Islet precursor cell (in vitro differentiated cells): ENCODE measurements at places on chromosomes 7 and 10.
A peak's percentile ranks its signal among the peaks of the same experiment; 100 is the strongest.

DNA sequence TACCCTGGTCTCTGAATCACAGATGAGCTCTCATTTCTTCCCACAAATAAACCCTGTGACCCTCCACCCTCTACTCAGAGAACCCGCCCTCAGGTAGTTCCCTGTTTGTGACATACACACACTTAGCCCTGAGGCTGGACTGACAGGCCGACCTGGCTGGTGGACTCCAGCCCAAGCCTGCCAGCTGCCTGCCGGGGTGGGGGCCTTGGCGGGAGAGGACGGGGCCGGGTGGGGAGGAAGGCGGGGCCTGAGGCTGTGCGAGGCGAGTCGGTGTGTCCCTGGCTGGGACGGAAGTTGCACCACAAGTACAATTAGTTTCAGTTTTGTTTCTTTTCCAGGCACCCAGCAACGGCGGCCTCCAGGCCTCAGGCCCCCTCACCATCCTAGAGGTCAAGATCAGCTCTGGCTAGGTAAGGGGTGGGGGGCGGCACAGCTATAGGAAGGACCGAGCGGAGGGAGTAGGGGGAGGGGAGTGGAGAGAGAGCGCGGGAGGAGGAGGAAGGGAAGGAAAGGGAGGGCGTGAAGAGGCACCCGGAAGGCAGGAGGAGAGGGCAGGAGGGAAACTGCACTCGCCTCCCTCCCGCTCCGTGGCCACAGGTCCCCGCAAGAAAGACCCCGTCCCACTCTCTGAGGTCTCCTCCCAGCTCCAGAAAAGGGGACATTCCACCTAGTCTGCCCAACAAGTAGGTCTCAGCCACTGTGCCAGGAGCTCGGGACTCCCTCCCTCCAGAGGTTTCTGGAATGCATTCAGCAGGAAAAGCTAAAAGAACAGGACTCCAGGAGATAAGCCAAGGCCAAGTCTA is at the start of gene TRIM56:
Gene TRIM56, plus strand, starts transcription at position 320 of the 803 bp plus-strand sequence. CDS start 1,832 bp downstream, outside the sequence.
- peak; percentile 99 for DNase-seq

- DNase-seq, result no peak
These were observed 211.9 kb upstream of the GRM3 start for GRCh38 chr7:86431761-86432160.

DNA sequence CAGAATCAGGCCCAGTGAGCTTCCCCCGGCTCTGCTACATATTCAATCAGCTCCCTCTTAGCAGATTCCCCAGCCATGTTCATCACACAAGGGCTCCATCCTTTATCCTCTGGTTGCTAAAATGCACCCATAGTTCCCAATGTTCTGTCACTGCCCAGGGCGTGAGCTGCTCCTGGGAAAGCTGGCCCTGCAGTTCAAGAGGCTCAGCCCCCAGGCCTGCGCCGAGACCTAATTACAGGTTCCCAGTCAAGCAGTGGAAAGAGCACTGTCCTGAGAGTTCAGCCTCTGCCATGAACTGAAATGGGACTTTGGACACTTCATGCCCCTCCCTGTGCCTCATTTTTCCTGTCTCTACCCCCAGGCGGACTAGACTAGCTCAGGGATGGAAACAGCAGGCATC is 75.6 kb downstream of the GPR26 start:
- DNase-seq, result peak; percentile 57

DNA sequence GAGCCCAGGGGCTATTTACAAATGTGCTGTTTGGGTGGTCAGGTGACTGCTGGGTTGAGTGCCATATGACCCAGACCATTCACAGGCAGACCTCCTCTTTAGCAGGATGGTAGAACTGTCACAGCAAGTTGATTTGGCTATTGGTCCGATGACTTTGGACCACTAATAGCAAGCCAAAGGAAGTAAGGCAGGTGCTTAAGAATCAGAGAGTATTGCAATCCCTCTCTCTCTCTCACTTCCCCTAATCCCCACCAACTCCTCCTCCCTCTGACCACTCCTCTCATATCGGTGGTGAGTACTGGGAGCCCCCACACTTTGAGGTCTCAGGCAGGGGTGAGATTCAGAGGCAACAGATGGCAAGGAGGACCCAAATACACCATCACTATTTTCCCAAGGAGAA is 165.3 kb downstream of the TRIL start:
- no peak for DNase-seq

DNA sequence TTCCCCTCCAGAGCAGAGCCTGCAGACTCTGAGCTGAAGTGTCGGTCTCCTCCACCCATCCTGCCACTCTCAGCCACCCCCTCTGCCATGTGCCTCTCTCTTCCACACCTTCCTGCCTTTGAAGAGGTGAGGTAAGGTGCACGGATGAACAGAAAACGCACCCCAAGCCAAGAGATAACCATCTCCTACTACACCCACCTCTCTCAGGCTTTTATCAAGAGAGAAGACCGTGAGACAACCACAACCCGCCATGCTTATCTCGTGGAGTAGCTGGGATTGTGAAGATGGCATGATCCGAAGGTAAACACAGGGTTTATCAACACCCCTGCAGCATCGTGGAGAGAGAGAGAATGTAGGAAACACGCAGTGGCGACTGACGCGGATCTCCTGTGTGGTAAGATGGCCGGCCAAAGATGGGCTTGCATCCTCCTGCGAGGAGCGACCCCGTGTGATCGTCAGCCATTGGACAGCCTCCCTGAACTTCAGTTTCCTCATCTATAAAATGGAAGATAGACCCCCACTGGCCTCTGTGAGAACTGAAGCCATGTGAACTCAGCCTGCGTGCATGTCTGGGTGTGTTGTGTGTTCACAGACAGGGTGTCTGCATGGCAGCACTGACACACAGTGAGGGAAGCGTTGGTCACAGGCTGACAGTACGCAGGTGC is 219.0 kb downstream of the DIP2C start:
- DNase-seq, result no peak

DNA sequence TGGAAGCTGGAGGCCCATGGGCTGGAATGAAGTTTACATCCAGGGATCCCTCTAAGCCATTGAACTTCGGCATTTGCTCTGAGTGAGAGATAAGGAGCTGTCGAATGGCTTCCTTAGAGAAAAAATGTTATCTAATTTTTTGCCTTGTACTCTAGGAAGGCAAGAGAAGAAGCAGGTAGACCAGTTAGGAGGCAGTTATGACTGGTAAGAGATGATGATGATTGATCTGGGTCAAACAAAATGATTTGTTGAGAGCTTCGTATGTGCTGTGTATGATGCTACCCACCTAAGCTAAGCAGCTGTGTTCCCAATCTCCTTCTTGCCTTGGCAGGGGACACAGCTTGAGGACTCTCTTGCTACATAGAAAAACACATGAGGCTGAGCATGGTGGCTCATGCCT is 370.2 kb downstream of the LRMDA start:
- DNase-seq, result no peak

DNA sequence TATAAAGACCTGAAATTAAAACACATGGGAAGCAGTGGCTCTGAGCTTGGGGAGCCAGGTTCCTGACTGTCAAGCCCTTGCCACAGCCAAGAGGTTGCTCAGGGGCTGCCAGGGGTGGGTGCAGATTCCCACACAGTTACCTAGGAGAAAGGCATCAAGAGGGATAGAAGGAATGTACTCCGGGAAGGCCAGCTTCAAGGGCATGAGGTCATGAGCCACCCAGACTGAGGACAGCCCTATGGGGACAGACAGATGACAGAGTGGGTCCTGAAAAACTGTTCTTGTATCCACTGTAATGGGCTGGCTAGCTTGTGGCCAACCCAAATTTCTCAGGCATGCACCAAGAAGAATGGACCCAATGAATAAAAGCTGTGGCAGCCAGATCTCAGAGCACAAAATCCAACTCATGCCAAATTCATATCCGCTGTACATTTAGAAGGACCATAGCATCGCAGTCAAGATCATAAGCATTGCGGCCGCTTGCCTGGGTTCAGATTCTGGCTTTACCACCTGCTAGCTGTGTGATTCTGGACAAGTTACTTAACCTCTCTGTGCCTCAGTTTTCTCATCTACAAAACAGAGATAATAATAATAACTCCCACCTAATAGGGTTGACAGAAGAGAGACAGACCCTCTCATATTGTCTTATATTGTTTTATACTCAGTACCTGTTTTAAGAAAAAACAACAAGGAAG is 44.9 kb upstream of the KCNMA1 start:
- DNase-seq, result no peak

DNA sequence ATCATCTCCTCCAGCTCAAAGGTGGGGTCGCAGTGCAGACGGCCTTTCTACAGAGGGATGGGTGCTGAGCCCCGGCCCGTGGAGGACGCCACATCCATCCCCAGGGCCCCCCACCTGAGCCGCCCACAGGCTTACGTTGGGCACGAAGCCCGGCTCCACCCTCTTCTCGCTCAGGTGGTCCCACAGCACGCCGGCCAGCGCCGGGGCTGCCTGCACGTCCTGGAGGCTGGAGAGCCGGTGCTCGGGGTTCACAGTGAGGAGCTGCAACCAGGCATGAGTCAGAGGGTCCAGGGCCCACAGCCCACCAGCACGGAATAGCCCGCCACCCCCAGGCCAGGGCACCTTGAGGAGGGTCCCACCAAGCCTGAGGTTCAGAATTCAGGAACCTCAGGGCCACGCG is 36.0 kb downstream of the DPYSL4 start:
- no peak for DNase-seq

- peak; percentile 72 for DNase-seq
These were observed 39.4 kb downstream of the PLXNA4 start for GRCh38 chr7:132536654-132537395.

- DNase-seq, result no peak
These were observed 282.3 kb downstream of the KLF6 start for GRCh38 chr10:3502673-3503072.

DNA sequence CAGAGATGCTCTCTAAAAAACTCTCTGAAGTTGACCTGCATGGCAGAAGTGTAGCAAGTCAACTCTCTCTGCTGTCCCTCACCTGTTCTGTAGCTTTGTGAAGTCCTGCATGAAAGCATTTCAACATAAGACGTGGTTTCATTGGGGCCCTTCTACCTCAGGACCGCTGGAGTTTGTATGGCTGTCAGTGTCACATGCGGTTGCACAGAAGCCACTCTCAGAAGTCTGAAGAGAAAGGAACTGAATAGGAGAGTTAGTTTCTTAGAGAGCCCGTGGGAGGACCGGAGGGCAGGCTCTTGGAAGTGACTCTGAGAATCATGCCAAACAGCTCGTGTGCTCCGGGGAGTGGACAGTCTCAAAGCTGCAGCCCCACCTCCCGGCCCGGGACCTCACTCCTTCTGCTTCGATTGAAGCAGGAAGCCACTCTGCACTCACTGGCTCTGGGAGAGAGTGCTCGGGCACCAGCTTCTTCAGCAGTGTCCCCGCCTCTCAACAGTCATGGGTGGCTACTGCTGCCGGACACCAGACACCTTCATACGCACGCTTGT is 486.7 kb downstream of the SDK1 start:
- no peak for DNase-seq

DNA sequence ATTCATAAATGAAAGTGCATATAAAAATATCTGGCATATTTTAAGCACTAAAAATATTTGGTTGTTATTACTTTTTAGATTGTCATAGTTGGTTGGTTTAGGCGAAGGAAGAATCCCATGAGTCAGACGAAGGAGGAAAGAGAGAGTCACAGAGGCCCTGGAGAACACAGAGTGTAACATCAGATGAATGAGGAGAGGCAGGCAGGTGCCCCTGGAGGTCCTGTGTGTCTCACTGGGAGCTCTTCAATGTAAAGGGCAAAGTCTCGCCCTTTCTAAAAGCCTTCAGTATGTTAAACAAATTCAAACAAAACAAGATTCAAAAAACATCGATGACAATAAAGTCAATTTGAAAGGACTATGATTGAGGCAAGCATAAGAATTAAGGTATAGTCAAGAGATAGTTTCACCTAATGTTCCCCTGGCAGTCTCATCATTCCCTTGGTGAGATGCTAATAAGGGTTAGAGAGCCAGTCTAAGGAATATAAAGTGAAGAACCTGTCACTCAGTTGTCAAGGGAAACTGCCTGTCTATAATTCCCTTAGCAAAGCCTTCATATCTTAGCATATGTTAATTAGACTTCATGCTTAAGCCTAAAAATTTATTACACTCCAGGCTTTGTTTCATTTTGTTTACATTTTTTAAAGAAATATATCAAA is 194.3 kb downstream of the TPK1 start:
- no peak for DNase-seq

- DNase-seq, result peak; percentile 31
These were observed 129.2 kb upstream of the UNC5B start for GRCh38 chr10:71082960-71083715.

DNA sequence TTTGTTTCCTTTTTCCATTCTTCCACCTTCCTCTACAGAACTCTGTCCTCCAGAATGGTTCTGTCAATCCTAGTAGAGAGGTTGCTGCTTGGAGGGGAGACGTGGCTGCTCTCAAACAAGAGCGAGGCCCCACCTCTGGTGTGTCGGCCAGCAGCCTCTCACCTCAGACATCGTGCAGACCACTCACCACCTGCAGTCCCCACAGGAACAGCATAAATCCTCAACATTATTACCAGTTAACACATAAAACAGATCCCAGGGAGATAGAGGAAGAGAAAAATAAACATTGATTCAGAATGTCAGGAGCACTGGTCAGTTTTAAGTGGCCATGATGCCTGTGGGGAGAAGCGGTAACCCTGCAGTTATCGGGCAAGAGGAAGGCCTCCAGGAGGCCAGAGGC is 485.9 kb upstream of the DPP6 start:
- DNase-seq, result no peak

- peak; percentile 12 for DNase-seq
These were observed 481.4 kb downstream of the PTPRN2 start for GRCh38 chr7:158106272-158106671.

- peak; percentile 27 for DNase-seq
These were observed 113.6 kb downstream of the ADCY1 start for GRCh38 chr7:45687721-45688120.

DNA sequence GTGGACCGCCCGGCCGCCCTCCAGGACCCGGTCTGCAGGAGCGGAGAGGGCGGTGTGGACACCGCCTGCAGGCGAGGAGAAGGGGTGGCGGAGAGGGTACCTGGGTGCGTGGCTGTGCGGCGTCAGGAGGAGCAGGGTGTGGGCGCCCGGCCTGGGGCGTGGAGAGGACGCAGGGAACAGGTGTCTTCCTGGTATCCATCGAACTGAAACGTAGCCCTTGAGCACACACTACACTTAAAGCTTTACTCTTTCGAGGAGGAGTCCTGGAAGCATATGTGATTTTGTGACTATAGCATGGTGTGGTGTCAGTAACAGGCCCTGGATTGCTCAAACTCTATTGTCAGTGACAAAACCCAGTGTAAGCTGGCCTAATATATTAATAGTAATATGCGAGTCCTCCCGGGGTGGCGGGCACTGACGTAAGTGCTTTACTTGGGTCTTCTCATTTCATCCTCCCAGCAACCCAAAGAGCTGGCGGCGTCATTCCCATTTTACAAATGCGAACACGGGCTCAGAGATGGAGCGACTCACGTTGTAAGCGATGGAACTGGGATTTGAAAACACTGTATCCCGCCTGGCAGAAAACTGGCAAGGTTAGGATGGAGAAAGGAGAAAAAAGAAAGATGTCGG is 508 bp upstream of the TECPR1 start:
- DNase-seq, result no peak

- DNase-seq, result no peak
These were observed 68.8 kb downstream of the KIAA1217 start for GRCh38 chr10:24277771-24278170.

DNA sequence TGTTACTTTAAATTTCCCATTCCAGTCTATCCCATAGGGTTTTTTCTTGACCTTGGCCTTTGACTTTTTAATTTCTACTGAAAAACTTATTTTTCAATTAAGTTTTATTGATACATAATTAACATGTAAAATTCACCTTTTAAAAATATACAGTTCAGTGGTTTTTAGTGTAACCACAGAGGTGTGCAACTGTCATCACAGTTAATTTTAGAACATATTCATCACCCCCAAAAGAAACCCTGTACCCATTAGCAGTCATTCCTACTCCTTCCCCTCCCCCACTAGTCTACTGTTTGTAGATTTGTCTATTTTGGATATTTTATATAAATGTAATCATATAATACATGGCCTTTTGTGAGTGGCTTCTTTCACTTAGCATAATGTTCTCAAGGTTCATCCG is 96.5 kb upstream of the GJD4 start:
- DNase-seq, result no peak
